ENCODE measurements at places on chromosomes 12 and 14.
A peak's percentile ranks its signal among the peaks of the same experiment; 100 is the strongest.

DNA sequence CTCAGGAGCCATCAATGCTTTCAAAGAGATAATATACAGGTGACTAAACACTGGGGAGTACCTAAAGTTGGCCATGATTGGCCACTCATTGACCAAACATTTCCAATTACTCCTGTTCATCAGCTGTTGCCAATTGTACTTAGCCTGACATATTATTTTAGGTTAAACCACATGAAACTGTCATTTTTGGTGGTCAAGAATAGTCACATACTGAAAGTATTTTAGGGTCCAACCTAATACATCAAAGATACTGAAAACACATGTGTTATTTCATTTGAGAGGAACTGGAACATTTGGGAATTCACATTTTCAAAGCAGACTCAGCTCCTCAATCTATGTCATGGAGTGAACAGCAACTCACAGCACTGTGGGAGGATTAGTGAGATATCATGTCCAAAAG, 63.9 kb upstream of the KCNA5 start:
- DNase-seq: no peak

GRCh38 chr12:93460902-93461301, 6.4 kb upstream of the MRPL42 start:
- no peak for DNase-seq

GRCh38 chr12:51976376-51977160, 25.1 kb downstream of the ACVR1B start:
- DNase-seq: no peak

- DNase-seq: no peak
Observed at GRCh38 chr12:54987611-54988231, 3.2 kb upstream of the TESPA1 start.

DNA sequence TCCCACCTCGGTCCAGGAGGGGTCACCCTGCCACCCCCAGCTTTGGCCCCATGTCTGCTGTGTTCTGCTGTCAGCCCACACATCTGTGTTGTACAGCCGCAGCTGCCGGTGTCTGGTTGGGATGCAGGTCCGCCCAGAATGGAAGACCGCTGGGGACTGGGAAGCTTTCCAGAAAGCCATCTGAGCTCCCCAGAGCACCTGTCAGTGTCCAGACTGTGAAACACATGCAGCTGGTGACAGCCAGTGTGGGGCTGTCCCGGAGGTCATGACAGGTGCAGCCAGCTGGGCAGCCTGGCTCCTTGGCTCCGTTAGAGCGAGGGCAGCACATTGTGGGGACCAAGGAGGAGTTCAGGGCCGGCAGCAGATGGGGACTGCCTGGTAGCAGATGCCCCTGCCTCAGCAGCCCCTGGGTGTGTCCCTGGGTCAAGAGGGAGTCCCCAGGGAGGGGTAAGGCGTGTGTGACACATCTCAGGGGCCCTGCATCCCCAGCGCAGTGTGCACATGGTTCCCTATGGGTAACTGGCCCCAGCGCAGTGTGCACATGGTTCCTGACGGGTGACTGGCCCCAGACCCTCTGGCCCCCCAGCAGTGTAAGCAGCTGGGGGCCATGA, 16.4 kb downstream of the CEP170B start:
- DNase-seq: no peak

DNA sequence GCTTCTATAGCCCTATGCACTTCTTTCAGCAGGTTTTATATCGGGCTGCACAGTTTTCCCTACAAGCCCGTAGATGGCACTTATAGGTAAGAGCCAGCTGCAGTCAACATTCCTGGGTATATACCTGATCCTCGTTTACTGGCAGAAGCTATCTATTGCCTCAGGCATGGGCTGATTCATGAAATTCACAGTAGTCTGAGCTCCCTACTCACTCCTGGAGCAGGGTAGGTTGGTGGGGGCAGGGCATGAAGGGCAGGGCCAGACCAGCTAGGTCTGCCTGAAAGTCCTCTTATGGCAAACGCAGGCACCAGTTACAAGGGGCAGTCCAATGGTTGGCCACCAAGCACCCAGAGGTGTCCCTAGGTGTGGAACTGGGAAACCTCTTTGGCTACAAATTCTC, 345.8 kb downstream of the RPS29 start:
- no peak for DNase-seq

DNA sequence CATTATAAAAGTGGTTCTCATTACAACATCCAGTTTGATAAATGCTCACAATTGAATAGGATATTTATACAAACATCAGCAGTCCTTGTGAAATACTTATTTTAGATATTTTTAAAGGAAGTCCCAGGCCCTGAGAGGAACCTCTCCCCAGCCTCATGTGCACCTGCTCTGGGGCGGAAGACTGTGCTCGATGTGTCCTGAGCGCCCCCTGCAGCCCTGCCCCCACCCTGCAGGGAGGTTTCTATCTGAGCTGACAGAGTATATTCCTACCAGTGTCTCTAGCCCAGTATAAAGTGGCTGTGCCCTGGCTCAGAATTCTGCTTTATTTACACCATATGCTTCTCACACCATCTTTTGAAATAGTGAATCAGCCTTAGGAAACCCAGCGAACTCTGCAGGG, 1349.1 kb downstream of the TMEM121 start:
- DNase-seq: peak; percentile 48

DNA sequence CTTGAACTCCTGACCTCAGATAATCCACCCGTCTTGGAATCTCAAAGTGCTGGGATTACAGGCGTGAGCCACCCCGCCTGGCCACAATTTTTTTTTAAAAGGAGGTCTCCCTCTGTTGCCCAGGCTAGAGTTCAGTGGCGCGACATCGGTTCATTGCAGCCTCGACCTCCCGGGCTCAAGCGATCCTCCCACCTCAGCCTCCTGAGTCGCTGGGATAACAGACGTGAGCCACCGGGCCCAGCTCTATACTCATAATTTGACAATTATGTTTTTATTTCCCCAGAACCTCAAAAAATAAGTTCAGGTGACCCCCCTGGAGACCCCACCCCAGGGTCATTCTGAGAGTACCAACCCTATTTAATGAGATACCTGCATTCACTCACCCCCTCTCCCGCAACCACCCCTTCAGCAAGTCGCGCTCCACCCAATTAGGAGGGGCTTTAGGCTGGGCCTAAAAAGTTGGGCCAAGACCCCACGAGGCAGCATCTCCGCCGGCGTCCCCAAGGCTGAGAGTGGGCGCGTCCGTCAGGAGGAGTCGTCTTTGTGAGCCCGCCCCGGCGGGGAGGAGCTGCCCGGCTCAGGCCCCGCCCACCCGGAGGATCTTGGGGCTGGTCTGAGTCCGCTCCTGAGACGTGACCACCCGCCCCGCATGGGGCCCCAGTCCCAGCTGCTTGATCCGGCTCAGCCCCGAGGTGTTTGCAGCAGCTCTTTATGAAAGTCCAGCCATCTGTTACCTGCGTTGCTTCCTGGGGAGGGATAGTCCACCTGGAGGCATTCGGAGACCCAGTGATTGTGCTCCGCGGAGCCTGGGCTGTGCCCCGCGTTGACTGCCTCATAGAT, at the start of gene ANKRD33:
ANKRD33 (plus strand) TSS at position 628 of the 840 bp plus-strand sequence; CDS start at position 712, 84 bp downstream.
- DNase-seq: no peak

DNA sequence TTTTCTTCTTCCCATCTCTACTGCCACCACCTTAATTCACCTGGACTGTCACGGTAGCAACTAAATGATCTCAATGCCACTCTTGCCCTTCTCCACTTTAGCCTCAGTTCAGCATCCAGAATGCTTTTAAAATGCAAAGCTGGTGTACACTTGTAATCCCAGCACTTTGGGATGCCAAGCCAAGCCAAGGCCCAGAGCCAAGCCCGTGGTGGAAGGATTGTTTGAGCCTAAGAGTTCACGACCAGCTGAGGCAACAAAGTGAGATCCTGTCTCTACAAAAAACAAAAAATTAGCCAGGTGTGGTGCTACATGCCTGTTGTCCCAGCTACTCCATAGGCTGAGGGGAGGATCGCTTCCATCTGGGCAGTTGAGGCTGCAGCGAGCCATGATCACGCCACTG, 5.9 kb downstream of the CIPC start:
- DNase-seq: no peak

DNA sequence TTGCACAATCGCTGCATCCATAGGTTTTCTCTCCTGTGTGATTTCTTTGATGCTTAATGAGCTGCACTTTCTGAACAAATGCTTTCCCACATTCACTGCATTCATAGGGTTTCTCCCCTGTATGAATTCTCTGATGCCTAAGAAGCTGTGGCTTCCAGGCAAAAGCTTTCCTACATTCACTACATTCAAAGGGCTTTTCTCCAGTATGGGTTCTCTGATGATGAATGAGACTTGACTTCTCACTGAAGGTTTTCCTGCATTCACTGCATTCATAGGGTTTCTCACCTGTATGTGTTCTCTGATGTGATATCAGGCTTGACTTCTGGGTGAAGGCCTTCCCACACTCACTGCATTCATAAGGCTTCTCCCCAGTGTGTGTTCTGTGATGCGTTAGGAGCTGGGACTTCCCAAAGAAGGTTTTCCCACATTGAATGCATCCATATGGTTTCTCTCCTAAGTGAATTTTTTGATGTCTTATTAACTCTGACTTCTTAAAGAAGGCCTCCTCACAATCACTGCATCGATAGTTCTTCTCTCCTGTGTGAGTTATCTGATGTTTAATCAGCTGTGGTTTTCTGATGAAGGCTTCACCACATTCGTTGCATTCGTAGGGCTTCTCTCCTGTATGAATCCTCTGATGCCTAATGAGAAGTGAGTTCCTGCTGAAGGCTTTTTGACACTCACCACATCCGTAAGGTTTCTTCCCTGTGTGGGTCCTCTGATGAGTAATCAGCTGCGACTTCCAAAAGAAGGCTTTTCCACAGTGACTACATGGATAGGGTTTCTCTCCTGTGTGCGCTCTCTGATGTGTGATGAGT, 30.3 kb downstream of the ZNF605 start:
- no peak for DNase-seq

DNA sequence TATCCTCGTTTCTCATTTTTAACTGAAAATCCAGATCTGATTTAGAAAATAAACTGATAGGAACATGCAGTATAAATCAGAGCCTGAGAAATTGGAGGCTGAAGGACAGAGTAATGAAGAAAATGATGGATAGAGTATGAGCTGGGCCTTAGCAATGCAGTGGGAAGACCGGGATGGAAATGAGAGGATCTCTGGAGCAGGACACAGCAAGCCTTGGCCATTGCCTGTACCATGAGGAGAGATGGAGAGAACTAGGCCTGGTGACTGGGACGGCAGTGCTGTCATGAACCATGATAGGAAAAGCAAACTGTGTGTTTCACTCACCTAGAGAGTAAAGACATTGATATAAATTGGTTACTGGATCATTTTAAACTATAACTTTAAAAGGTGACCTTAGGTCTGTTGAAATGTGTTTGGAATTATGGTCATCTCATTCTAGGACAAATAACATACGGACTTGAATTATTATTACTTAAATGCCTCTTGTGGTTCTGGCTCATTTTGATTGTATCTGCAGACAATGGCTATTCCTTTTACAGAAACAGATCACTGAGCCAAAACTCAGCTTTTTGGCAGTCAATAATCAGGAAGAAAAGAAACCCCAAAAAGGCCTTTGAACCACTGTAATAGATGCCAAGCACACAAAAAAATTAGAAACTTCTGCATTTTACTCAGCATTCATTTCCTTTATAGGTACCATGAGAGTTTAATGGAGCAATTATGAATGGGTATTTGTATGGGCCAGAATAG, 251.9 kb upstream of the PRKD1 start:
- DNase-seq: no peak

- peak; percentile 1 for DNase-seq
Observed at GRCh38 chr12:40336573-40337199, 111.9 kb downstream of the LRRK2 start.

DNA sequence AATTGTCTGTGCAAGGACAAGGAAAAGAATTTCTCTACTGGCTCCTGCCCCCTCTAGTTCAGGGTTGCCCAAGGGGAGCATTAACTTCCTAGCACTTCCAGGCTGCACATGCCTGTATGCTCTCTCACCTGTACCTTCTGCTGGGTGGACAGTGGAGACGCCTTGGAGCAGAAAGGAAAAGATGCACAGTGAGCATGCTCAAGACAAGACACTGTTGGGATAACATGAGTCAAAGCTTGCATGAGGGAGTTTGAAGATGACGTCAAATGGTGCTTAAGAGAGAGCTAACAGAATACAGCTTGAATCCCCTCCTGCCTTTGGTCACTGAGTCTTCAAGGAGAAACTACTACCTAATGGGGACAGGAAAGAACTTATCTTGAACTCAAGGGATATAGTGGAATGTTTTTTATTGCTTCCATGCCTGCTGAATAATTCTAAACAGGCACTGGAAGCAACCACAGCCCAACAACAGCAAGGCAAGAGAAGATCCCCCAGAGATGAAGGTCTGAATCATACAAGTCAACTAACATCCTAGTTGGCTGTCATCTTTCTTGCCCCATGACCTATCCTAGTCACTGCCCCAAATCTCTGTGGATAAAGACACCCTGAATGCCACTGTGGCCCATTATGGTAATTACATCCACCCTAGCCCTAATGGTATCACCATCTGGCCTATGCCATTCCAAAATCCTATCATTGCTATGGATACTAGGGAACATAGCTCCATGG, 23.5 kb downstream of the RPS6KA5 start:
- DNase-seq: no peak

DNA sequence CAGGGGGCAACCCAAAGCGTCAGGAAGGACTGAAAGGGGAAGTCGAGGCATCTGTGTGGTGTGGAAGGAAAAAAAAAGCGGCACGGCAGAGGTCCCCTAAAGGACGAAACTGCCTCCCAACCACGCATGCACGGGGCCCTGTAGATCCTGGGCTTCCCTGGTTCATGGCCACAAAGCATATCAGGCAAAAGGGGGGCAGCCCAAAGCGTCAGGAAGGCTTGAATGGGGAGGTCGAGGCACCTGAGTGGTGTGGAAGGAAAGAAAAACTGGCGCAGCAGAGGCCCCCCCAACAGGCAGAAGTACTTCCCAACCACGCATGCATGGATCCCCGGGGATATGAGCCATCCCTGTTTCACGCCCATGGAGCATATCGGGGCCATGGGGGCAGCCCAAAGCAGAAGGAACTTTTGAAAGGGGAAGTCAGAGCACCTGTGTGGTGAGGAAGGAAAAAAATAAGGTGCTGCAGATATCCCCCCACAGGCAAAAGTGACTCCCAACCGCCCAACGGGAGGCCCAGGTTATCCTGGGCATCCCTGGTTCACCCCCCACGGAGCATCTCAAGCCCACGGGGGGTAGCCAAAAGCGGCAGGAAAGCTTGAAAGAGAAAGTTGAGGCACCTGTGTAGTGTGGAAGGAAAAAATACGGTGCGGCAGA, 581.2 kb downstream of the ALG10 start:
- no peak for DNase-seq

GRCh38 chr12:68236421-68237059, 10.9 kb upstream of the IL26 start:
- DNase-seq: peak; percentile 78

GRCh38 chr14:105168496-105168978, at the start of gene JAG2:
Gene JAG2 (minus strand): TSS chr14:105168776. CDS start chr14:105168420, 356 bp downstream.
- peak; percentile 56 for DNase-seq

All from activated CD4-positive, alpha-beta T cell treated with anti-CD3 and anti-CD28 coated beads, Interleukin-10, Interleukin-2, amounts not matched to agents 100 ng/mL and 50 ng/mL, durations not matched to agents 16 hours and 8 hours (primary cell).